Osteocyte (in vitro differentiated cells): ENCODE measurements at places on chromosomes 7 and 10. TPM values are rescaled to one million over a fixed set of nuclear protein-coding genes. Genes with fewer than 3 reads are reported as not detected.

INMT gene
- total RNA-seq, result 1.5 and 2.0 TPM in 2 replicates

MARCHF5 gene
- total RNA-seq, result 48.9 and 49.9 TPM in 2 replicates

HYAL4 gene
- total RNA-seq, result not detected in 2 replicates

ASB10 gene
- not detected in 2 replicates for total RNA-seq

VTI1A gene
- total RNA-seq, result 26.3 and 29.1 TPM in 2 replicates

TAS2R4 gene
- 1.7 and 2.2 TPM in 2 replicates for total RNA-seq

TIMM23 gene
- 61.1 and 64.0 TPM in 2 replicates for total RNA-seq

ZPBP gene
- total RNA-seq, result not detected in 2 replicates

ZNF33A gene
- 21.3 and 22.7 TPM in 2 replicates for total RNA-seq

CAV2 gene
- 81.6 and 86.8 TPM in 2 replicates for total RNA-seq

MMP21 gene
- 0.18 TPM in 1 of 2 replicates, not detected in the other for total RNA-seq

ZNF485 gene
- 1.7 and 2.4 TPM in 2 replicates for total RNA-seq

ENO4 gene
- 0.70 and 0.76 TPM in 2 replicates for total RNA-seq

CASD1 gene
- 15.9 and 19.4 TPM in 2 replicates for total RNA-seq

GIMAP5 gene
- not detected in 2 replicates for total RNA-seq

NME8 gene
- total RNA-seq, result not detected in 2 replicates

FAM237B gene
- not detected in 2 replicates for total RNA-seq

MSS51 gene
- total RNA-seq, result 2.6 and 2.8 TPM in 2 replicates

CBLL1 gene
- total RNA-seq, result 23.8 and 26.2 TPM in 2 replicates

IGF2BP3 gene
- total RNA-seq, result 70.0 and 70.5 TPM in 2 replicates

SPDYE5 gene
- total RNA-seq, result not detected in 2 replicates

POLR1F gene
- 14.2 and 15.4 TPM in 2 replicates for total RNA-seq

HSPA14 gene
- total RNA-seq, result 9.5 and 9.9 TPM in 2 replicates

CDC14C gene
- total RNA-seq, result not detected in 2 replicates

NSUN6 gene
- total RNA-seq, result 7.3 and 8.3 TPM in 2 replicates

SKAP2 gene
- total RNA-seq, result 11.7 and 13.7 TPM in 2 replicates

WNT8B gene
- not detected in 2 replicates for total RNA-seq

OPN4 gene
- total RNA-seq, result not detected in 2 replicates

PDK4 gene
- total RNA-seq, result 0.56 and 1.1 TPM in 2 replicates

NPFFR1 gene
- not detected in 2 replicates for total RNA-seq

SPDYE1 gene
- not detected in 2 replicates for total RNA-seq

EBF3 gene
- total RNA-seq, result 0.59 and 0.63 TPM in 2 replicates

UCN3 gene
- total RNA-seq, result not detected in 2 replicates

SLC25A40 gene
- 19.8 and 21.3 TPM in 2 replicates for total RNA-seq

CFAP69 gene
- total RNA-seq, result 0.86 and 1.1 TPM in 2 replicates

MYO3A gene
- total RNA-seq, result not detected in 2 replicates

PPIA gene
- total RNA-seq, result 1,265 and 1,344 TPM in 2 replicates
